Lower lobe of right lung (tissue), 2 donors: ENCODE measurements at places on chromosomes 7 and 10. TPM values are rescaled to one million over a fixed set of nuclear protein-coding genes. Genes with fewer than 3 reads are reported as not detected.

Gene NAT16
- not detected for total RNA-seq

Gene GPER1
- 26.0 TPM for total RNA-seq

DNA sequence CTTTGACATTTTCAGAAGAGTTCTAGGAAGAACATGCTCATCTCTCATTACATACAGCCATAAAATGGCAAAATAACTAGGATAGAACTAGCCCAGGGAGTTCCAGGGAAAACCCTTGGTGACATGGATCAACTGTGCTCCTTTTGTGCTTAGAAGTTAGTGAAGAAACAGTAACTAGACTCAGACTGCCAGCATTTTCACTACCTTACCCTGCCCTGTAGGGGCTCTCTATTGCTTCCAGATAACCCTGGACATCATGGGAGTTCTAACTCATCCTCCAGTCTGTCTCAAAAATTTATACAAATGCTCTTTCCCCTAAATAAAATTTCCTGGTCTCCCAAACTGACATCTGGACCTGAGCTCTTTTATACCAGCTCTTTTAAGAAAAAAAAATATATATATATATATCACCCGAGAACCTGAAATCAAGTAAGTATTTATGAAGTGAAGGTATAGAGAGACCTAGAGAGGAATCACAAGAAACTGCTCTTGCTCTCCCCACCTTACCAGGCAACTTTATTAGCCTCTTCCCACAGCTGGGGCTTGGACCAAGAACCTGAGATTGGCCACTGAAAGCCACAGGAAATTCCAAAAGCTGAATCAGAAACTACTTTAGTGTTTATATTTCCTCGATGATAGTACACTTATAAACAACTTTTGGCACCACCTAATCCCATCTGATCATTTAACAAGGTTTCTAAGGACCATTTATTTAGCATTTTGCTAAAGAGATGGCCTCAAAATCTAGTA is 101.4 kb downstream of the RELN start:
- DNase-seq = no peak
- no peaks in the 10 kb centered on the region for H3K27me3 ChIP-seq
- no peak overlapping the region for H3K4me3 ChIP-seq

- no peak overlapping the region for H3K27ac ChIP-seq
- DNase-seq = no peak
- H3K36me3 ChIP-seq = no peaks in the 10 kb centered on the region
- H3K4me3 ChIP-seq = no peak overlapping the region
- H3K4me1 ChIP-seq = no peaks in the 10 kb centered on the region
- H3K27me3 ChIP-seq = no peaks in the 10 kb centered on the region
Observed at GRCh38 chr10:125340903-125341302, 180.5 kb upstream of the CTBP2 start.

DNA sequence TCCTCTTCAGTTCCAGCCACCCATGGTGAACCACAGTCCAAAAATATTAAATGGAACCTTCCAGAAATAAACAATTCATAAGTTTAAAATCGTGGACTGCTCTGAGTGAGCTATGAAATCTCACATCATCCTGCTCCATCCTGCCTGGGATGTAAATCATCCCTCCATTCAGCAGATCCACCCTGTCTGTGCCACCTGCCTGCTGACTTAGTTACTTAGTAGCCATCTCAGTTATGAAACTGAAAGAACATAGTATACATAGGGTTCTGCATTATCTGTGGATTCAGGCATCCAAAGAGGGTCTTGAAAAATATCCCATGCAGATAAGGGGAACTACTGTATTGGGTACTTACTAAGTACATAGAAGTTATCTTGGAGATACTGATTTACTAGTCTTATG is 89.0 kb downstream of the ST8SIA6 start:
- no peak overlapping the region for H3K27ac ChIP-seq
- no peaks in the 10 kb centered on the region for H3K36me3 ChIP-seq
- H3K27me3 ChIP-seq = no peaks in the 10 kb centered on the region
- DNase-seq = no peak

GRCh38 chr10:1520909-1521565 is 216.3 kb downstream of the ADARB2 start:
- no peak for DNase-seq
- H3K27ac ChIP-seq = no peak overlapping the region

- no peaks in the 10 kb centered on the region for H3K27me3 ChIP-seq
- no peaks in the 10 kb centered on the region for H3K36me3 ChIP-seq
- H3K4me3 ChIP-seq = no peak overlapping the region
Observed at GRCh38 chr10:123331438-123331837, 177.2 kb downstream of the BUB3 start.

Gene CCDC172
- not detected for total RNA-seq

- H3K4me3 ChIP-seq = no peak overlapping the region
- H3K27ac ChIP-seq = no peak overlapping the region
- H3K4me1 ChIP-seq = no peaks in the 10 kb centered on the region
Observed at GRCh38 chr10:32454148-32454547, 8.2 kb downstream of the CCDC7 start.

DNA sequence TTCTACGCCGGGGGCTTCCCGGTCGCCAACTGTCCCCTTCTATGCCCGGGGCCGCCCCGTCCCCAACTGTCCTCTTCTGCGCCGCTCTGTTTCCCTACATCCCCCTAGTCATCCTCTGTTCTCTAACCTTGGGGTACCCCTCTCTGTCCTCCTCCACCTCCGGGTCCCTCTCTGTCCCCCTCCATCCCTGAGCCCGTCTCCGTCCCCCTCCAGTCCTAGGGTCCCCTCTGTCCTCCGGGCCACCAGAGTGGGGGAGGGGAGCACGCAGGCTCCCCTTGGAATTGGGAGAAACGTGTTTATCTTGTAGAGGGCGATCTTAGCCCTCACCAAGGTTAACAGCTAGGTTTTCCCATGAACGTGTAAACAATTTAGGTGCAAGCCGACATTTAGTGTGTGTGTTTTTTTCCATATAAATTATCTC is 852 bp upstream of the KLF6 start:
- peak overlapping the region; percentile 100 for H3K27ac ChIP-seq
- no peak for DNase-seq
- H3K27me3 ChIP-seq = no peaks in the 10 kb centered on the region
- peaks cover 14% of the 10 kb centered on the region for H3K4me1 ChIP-seq
- peaks cover 14% of the 10 kb centered on the region for H3K36me3 ChIP-seq
- H3K4me3 ChIP-seq = peak overlapping the region; percentile 90

DNA sequence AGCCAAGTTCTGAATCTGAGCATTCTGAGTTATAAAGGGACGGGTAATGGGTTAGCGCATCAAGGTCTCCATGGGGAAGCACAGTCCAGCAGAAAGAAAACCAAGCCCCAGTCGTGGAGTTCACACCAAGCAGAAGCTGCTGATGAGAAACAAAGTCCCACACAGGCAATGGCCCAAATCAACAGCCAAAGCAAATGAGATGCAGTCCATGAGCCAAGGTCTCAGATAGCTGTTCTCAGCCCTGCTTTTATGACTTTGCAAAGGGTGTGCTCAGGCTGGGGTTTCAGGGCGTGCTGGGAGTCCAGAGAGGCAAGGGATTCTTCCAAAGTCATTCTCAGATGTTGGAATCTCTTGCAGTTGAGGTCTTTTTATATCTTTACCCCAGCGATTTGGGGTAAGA is 32.0 kb downstream of the THNSL1 start:
- no peaks in the 10 kb centered on the region for H3K4me1 ChIP-seq
- H3K27ac ChIP-seq = no peak overlapping the region
- H3K36me3 ChIP-seq = no peaks in the 10 kb centered on the region
- H3K4me3 ChIP-seq = no peak overlapping the region

DNA sequence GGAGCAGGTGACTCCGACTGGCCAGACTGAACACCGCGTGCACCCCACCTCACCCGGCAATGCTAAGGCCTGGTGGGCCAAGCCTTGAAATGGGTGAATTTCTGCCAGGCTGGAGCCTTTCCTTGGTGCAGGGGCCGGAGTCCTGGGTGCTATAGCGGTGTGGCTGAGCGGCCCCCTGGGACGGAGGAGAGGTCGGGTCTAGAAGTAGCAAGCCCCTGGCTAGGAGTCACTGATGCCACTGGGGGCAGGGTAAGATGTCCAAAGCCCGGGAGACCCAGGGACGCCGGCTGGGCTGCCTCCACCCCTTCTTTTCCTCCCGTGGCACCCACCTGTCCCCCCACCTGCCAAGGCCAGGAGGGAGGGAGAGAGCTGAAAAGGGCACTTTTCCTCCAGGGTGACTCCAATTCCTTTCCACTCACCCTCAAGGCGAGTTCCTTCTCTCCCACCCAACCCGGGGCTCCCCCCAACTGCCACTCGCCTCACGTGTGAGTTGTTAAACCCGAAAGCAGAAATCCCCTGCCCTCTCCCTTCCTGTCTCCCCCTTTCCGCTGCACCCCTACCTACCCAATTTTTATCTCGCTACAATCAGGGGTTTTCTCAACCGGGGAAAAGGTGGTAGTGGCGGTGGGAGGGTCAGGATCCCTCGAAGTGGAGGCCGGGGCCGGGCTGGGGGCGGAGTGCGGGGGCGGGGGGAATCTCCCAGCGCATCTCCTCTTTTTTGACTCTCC is 6.0 kb upstream of the GATA3 start:
- H3K27ac ChIP-seq = no peak overlapping the region
- peaks cover 67% of the 10 kb centered on the region for H3K4me1 ChIP-seq
- H3K36me3 ChIP-seq = no peaks in the 10 kb centered on the region
- H3K27me3 ChIP-seq = peaks cover 100% of the 10 kb centered on the region

Gene GAD2
- total RNA-seq = not detected

Gene CYP2C19
- not detected for total RNA-seq

Gene FAM149B1
- total RNA-seq = 23.5 TPM

Gene LRIT1
- not detected for total RNA-seq

- no peak overlapping the region for H3K4me3 ChIP-seq
- H3K27ac ChIP-seq = no peak overlapping the region
- no peaks in the 10 kb centered on the region for H3K4me1 ChIP-seq
- H3K36me3 ChIP-seq = no peaks in the 10 kb centered on the region
Observed at GRCh38 chr7:134772401-134772800, 7.0 kb upstream of the CALD1 start.

DNA sequence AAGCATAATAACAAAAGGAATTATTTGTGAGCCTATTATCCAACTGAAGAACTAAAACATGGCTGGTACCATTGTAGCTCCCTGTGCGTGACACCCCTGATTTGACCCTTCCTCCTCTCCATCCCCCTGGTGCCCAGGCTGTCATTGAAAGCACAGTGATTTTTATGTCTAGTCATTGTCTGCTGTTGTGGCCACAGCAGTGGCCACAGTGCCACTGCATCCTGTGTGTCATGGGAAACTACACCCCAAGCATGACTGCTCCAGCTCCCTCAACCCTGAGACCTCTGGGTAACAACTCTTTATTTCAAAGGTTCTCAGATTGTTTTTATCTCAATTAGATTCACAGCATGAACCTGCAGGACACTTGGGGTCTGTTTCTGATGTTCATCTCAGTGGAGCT is 52.0 kb downstream of the ERLIN1 start:
- peaks cover 11% of the 10 kb centered on the region for H3K27me3 ChIP-seq
- no peaks in the 10 kb centered on the region for H3K4me1 ChIP-seq
- H3K36me3 ChIP-seq = no peaks in the 10 kb centered on the region

DNA sequence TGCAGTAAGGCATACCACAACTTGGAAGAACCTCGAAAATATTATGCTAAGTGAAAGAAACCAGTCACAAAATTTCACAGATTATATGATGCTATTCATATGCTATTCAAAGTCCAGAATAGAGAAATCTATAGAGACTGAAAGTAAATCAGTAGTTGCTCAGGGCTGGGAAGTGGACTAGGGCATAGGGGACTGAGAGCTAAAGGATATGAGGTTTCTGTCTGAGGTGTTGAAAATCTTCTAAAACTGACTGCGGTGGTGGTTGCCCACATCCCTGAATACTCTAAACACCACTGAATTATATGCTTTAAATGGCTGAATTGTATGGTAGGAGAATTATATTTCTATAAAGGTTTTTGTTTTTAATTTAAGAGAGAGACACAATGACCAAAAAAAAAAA is 161.3 kb downstream of the ELAPOR2 start:
- no peak overlapping the region for H3K27ac ChIP-seq
- H3K4me3 ChIP-seq = no peak overlapping the region
- no peaks in the 10 kb centered on the region for H3K27me3 ChIP-seq

Gene AGR2
- 93.0 TPM for total RNA-seq

- no peaks in the 10 kb centered on the region for H3K27me3 ChIP-seq
- no peak overlapping the region for H3K4me3 ChIP-seq
- DNase-seq = no peak
Observed at GRCh38 chr10:107442035-107442505, 277.6 kb upstream of the SORCS1 start.

DNA sequence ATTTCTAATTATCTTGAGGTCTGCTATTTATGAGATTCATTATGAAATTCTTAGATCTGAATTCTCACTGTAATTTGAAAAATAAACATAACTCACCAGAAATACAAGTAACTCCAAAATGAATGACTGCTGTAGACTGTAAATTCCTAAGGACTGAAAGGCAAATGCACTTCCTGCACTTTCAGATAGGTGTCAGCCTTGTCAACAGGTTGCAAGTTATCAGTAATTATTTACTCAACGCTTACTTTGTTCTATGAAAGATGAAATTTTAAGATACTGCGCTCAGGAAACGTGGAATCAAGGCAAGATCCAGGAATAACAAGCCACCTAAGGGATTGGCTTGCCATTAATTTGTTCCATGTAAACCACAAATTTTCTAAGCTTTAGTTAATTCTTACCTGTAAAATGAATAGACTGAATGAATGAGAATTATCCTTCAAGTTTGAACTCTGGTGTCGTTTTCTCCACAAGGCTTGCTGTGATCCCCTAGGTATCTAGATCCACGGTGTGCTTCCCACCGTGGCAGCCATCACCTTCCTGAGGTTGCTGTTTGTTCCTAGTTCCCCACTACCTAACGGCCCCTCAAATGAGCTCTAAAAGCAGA is 12.6 kb downstream of the DHX32 start:
- peaks cover 26% of the 10 kb centered on the region for H3K36me3 ChIP-seq
- H3K27me3 ChIP-seq = no peaks in the 10 kb centered on the region
